Naive thymus-derived CD8-positive, alpha-beta T cell (primary cell): ENCODE measurements at places on chromosomes 12 and 14. TPM values are rescaled to one million over a fixed set of nuclear protein-coding genes. Genes with fewer than 3 reads are reported as not detected.

- no peaks in the 10 kb centered on the region for H3K27me3 ChIP-seq
- H3K4me1 ChIP-seq, result peaks cover 81% of the 10 kb centered on the region
- H3K27ac ChIP-seq, result peak overlapping the region; percentile 97
These were observed 126.1 kb upstream of the FUT8 start for GRCh38 chr14:65286443-65286842.

Gene MYH7
- total RNA-seq, result not detected

DNA sequence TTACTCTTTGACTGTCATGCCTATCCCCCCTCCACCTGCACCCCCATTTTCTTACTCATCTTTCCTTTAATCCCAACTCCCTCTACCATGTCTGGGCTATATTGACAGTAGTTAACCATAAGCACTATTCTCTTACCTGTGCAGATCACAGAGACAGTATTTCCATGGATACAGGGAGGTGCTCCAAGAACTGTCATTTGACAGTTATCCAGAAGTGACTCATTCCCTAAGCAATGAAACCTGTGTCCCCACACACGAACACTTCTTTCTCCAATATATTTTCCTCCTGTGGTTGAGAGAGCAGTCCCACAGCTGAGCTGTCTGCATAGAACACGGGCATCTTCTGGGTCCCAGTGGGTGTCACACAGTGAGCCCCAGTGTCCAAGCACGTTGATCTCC is 68.8 kb downstream of the CD163L1 start:
- H3K4me1 ChIP-seq, result no peaks in the 10 kb centered on the region
- peaks cover 9% of the 10 kb centered on the region for H3K36me3 ChIP-seq
- no peak overlapping the region for H3K27ac ChIP-seq
- no peak overlapping the region for H3K4me3 ChIP-seq

- H3K27ac ChIP-seq, result no peak overlapping the region
- no peak overlapping the region for H3K4me3 ChIP-seq
- H3K4me1 ChIP-seq, result no peaks in the 10 kb centered on the region
- DNase-seq, result no peak
These were observed 101.2 kb upstream of the CCDC175 start for GRCh38 chr14:59677771-59678231.

Gene PSMB11
- total RNA-seq, result 0.36 TPM

GRCh38 chr12:108832730-108833354 is 24.5 kb downstream of the SSH1 start:
- H3K27me3 ChIP-seq, result no peaks in the 10 kb centered on the region
- H3K27ac ChIP-seq, result no peak overlapping the region
- DNase-seq, result no peak
- no peak overlapping the region for H3K4me3 ChIP-seq
- H3K4me1 ChIP-seq, result peaks cover 4% of the 10 kb centered on the region

Gene LRRC9
- total RNA-seq, result not detected

- H3K27ac ChIP-seq, result no peak overlapping the region
- H3K4me1 ChIP-seq, result peaks cover 7% of the 10 kb centered on the region
- no peak for DNase-seq
- peaks cover 7% of the 10 kb centered on the region for H3K27me3 ChIP-seq
- H3K36me3 ChIP-seq, result no peaks in the 10 kb centered on the region
These were observed 1330.7 kb upstream of the TMEM132C start for GRCh38 chr12:126936181-126936851.

GRCh38 chr14:50001151-50001998 is 108.5 kb downstream of the ARF6 start:
- peak overlapping the region; percentile 97 for H3K27ac ChIP-seq
- peak overlapping the region; percentile 90 for H3K4me3 ChIP-seq
- DNase-seq, result peak; percentile 83
- no peaks in the 10 kb centered on the region for H3K36me3 ChIP-seq
- peaks cover 69% of the 10 kb centered on the region for H3K4me1 ChIP-seq

Gene KCNMB4
- 2.6 TPM for total RNA-seq

Gene ARMH4
- total RNA-seq, result not detected

DNA sequence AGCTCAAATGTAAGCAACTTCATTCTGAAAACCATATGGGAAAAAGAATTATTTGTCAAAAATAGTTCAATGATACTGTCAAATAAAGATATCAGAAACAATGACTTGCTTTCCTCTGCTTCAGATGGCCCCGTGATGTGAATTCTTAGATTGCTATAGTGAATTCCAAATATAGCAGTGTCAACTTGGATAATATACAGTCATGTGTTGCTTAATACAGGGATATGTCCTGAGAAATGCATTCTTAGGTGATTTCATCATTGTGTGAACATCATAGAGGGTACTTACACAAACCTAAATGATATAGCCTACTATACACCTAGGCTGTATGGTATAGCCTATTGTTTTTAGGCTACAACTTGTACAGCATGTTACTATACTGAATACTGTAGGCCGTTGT is 108.7 kb upstream of the MIS18BP1 start:
- H3K27ac ChIP-seq, result no peak overlapping the region
- no peaks in the 10 kb centered on the region for H3K27me3 ChIP-seq
- no peak for DNase-seq
- no peaks in the 10 kb centered on the region for H3K36me3 ChIP-seq

Gene NYNRIN
- total RNA-seq, result 0.29 TPM

Gene PELI2
- 13.1 TPM for total RNA-seq

- no peaks in the 10 kb centered on the region for H3K36me3 ChIP-seq
- H3K27me3 ChIP-seq, result no peaks in the 10 kb centered on the region
- no peak for DNase-seq
- no peaks in the 10 kb centered on the region for H3K4me1 ChIP-seq
- no peak overlapping the region for H3K4me3 ChIP-seq
- H3K27ac ChIP-seq, result no peak overlapping the region
These were observed 205.6 kb upstream of the SOX5 start for GRCh38 chr12:24155042-24155441.

DNA sequence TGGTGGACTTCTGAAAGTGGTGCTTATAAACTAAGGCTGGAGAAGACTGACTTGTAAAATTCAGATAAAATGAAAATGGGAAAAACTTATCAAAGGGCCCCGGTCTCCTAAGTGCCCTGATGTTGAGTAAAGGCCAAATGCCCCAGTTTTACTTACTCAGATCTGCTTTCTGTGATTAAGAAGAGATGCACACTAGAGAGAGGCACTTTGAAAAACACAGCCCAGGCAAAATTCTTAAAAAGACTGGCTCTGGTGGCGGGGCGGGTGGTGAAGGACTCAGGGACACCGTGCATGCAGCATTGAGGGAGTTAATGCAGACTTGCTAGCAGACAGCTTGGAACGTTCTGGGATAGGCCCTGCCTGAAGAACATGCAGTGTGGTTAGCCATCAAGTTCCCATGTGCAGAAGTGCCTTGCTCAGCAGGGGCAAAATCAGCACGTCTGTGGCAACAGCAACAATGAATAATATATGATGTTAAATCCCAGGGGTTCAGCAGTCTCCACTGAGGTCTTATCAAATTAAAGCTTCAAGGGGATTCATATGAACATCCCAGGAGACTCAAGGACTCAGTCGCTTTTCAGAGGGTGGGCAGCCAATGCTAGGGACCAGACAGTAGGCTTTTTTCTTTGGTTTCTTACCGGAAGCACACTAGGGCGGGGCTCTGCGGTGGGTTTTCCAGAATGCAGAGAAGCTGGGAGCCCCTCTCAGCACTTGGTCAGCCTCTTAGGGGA is 105.0 kb downstream of the DAD1 start:
- H3K4me1 ChIP-seq, result peaks cover 93% of the 10 kb centered on the region
- peak overlapping the region; percentile 83 for H3K4me3 ChIP-seq
- DNase-seq, result no peak
- peak overlapping the region; percentile 73 for H3K27ac ChIP-seq
- no peaks in the 10 kb centered on the region for H3K36me3 ChIP-seq
- no peaks in the 10 kb centered on the region for H3K27me3 ChIP-seq

Gene BIN2
- 257 TPM for total RNA-seq

Gene CLEC2B
- 85.1 TPM for total RNA-seq

GRCh38 chr12:60475825-60476224 is 880.0 kb downstream of the SLC16A7 start:
- H3K4me1 ChIP-seq, result no peaks in the 10 kb centered on the region
- no peak overlapping the region for H3K4me3 ChIP-seq
- no peaks in the 10 kb centered on the region for H3K27me3 ChIP-seq
- no peak for DNase-seq

GRCh38 chr12:29743801-29744200 is 39.9 kb downstream of the TMTC1 start:
- no peak overlapping the region for H3K27ac ChIP-seq
- no peaks in the 10 kb centered on the region for H3K4me1 ChIP-seq
- DNase-seq, result no peak
- H3K36me3 ChIP-seq, result no peaks in the 10 kb centered on the region
- H3K4me3 ChIP-seq, result no peak overlapping the region
- no peaks in the 10 kb centered on the region for H3K27me3 ChIP-seq

DNA sequence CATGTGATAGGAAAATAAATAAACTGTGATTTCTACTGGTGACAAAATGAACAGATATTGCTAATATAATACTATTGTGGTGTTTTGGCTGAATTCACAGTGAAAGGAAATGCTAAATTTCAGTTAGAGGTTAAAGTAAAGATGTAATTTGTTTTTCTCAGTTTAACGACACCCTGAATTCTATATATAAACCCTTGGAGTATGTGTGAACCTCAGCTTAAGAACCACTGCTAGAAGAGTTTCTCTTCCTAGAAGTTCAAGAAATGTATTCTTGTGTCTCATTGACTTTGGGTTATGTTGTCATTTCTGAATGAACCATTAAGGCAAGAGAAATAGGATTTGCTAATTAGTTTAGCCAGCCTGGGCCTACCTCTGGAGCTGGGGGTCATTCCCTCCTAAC is 8.2 kb downstream of the FBXO34 start:
- H3K36me3 ChIP-seq, result peaks cover 7% of the 10 kb centered on the region
- H3K27ac ChIP-seq, result no peak overlapping the region
- H3K4me1 ChIP-seq, result peaks cover 18% of the 10 kb centered on the region
- no peak overlapping the region for H3K4me3 ChIP-seq

- DNase-seq, result no peak
- H3K4me1 ChIP-seq, result no peaks in the 10 kb centered on the region
- no peak overlapping the region for H3K4me3 ChIP-seq
- H3K27ac ChIP-seq, result no peak overlapping the region
These were observed 43.0 kb downstream of the SMOC1 start for GRCh38 chr14:69922198-69922597.

Gene SVOP
- not detected for total RNA-seq

DNA sequence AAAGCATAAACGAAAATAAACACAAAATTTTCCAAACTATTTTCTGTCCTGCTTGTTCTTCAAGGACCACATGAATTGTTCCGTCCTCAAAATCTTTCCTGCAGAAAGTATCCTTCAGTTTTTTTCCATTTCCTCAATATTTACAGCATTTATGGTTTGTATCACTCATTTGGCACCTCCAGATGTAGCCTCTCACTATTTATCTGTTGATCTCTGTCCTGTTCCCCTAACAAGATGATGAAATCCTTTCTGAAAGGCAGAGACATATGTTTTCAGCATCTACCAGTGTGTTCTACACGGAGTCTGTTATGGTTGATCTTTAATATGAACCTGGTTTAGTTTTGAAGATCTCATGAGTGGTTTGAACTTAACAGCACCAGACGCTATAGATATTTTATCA is 490.2 kb downstream of the NELL2 start:
- H3K4me3 ChIP-seq, result no peak overlapping the region
- no peaks in the 10 kb centered on the region for H3K27me3 ChIP-seq
- H3K27ac ChIP-seq, result no peak overlapping the region
- DNase-seq, result no peak

DNA sequence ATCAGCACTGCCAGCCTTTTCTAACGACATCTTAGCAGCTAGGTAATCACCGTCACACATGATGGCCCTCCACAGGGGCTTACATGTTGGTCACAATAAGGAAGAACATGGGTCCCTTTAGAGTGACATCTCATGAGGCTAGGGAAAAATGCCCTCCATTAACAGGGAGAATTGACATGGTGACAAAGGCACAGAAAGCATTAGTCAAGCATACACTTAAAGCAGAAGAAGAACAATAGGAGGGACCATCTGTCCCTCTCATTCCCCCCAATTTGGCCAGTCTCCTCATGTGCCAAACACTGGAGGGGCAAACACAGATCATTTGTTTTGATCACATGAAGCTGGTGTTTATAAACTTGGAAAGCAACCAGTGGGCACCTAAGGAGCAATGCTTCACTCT is 78.0 kb downstream of the GRIP1 start:
- no peak overlapping the region for H3K4me3 ChIP-seq
- H3K36me3 ChIP-seq, result no peaks in the 10 kb centered on the region
- H3K4me1 ChIP-seq, result no peaks in the 10 kb centered on the region
- no peak for DNase-seq

GRCh38 chr14:84453307-84453950 is 1076.5 kb upstream of the FLRT2 start:
- H3K4me3 ChIP-seq, result no peak overlapping the region
- H3K36me3 ChIP-seq, result no peaks in the 10 kb centered on the region
- no peaks in the 10 kb centered on the region for H3K4me1 ChIP-seq
- H3K27ac ChIP-seq, result no peak overlapping the region
- H3K27me3 ChIP-seq, result no peaks in the 10 kb centered on the region
- no peak for DNase-seq
